ENCODE measurements at places on chromosomes 7 and 10. TPM values are rescaled to one million over a fixed set of nuclear protein-coding genes. Genes with fewer than 3 reads are reported as not detected.

The AGMO gene
- polyA plus RNA-seq = 12.7 TPM

The TRIP6 gene
- polyA plus RNA-seq = 46.1 TPM

The MYO1G gene
- 2.2 TPM for polyA plus RNA-seq

- no peak overlapping the region for H3K27ac ChIP-seq
- no peaks in the 10 kb centered on the region for H3K27me3 ChIP-seq
- peaks cover 13% of the 10 kb centered on the region for H3K4me1 ChIP-seq
- no peak for DNase-seq
- no peak overlapping the region for H3K4me3 ChIP-seq
- H3K36me3 ChIP-seq = no peaks in the 10 kb centered on the region
Observed at GRCh38 chr7:90192876-90193750, 18.4 kb upstream of the STEAP2 start.

GRCh38 chr7:157991351-157991750 lies 596.3 kb downstream of the PTPRN2 start:
- H3K36me3 ChIP-seq = no peaks in the 10 kb centered on the region
- no peak overlapping the region for H3K4me3 ChIP-seq
- H3K27me3 ChIP-seq = no peaks in the 10 kb centered on the region
- H3K27ac ChIP-seq = no peak overlapping the region
- DNase-seq = no peak

DNA sequence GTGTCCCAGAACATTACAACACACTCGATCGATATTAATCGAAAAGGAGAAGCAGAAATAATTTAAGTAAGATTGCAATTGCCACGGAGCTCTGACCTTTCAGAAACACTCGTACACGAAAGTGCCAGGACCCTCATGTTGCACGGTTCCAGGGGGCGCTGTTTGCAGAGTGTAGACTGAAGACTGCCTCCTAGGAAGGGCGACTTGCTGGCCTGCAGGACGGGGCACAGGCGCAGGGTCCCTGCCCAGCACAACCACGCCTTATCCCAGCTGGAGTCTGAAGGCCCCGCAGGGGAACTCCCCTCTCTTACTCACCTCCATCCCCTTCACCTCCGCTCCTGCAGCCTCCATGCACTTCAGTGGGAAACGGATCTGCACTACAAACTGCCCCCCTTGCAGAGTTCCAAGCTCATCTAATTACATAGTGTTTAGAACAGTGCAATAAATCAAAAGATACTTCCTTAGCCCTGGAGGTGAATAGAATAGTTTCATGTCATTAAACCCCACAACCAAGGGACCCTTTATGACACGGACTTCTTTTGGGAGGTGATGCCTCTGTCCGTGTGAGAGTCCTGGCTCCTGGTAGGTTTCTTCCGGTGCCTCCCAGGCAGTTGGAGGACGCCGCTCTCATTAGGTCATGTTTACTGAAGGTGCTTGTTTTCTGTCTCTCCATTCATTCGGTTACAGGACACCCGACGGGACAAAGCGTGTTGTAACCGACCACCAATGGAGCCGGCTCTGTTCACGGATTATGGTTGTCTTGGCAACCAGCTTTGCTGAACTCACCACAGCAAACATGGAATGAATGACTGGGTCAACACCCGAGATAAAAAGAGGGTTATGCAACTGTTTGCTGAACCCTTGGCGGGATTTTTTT lies 262.2 kb downstream of the BAMBI start:
- DNase-seq = peak; percentile 82
- H3K27ac ChIP-seq = peak overlapping the region; percentile 36
- H3K36me3 ChIP-seq = no peaks in the 10 kb centered on the region
- H3K4me1 ChIP-seq = peaks cover 5% of the 10 kb centered on the region

- no peak for DNase-seq
- peaks cover 45% of the 10 kb centered on the region for H3K36me3 ChIP-seq
- H3K4me3 ChIP-seq = no peak overlapping the region
- H3K27ac ChIP-seq = no peak overlapping the region
- no peaks in the 10 kb centered on the region for H3K27me3 ChIP-seq
Observed at GRCh38 chr10:95434583-95434982, 126.6 kb downstream of the SORBS1 start.

The CPEB3 gene
- polyA plus RNA-seq = 4.6 TPM

DNA sequence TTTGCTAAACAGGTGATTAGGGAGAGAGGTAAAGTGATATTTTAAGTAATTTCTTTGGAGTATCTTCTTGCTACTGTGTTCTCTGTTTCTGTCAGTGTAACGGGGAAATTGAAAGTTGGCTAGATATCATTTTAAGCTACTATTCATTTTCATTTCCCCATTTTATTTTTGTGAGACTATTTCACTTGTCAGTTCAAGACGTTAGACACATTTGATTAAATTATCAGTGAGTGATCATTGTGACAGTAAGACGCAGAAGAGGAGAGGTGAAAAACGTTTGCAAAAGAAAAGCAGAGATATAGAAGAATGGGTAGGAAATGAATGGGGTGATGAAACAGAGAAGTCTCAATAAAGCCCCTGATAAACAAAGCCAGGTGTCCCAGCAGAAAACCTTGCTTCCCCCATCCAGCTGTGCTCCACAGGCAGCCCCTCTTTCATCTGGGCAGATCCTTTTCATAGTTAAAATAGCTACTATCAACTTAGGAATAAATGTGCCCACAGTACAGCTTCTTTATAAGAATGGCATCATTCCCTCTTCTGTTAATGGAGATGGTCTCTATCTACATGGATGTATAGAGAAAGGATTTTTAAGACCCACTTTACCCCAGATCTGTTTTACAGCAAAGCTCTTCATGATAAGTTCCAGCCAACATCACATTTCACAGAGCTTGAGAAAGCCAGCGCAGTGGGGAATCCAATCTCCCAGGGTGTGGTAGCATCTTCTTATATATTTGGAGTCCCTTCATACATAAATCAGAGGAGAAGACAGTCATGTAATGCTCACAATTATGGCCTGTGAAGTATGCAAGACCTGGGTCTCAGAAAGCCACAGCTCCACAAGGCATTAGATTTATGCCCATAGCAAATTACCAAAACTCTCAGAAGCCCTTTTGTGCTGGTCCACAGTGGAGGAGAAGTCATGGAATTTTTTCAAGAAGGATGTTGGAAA lies 138.1 kb upstream of the ITGB1 start:
- H3K36me3 ChIP-seq = no peaks in the 10 kb centered on the region
- H3K27me3 ChIP-seq = no peaks in the 10 kb centered on the region
- H3K4me1 ChIP-seq = no peaks in the 10 kb centered on the region
- H3K4me3 ChIP-seq = no peak overlapping the region
- no peak overlapping the region for H3K27ac ChIP-seq
- no peak for DNase-seq

All from large intestine (tissue), 12 donors.